RKO (cell line): ENCODE measurements at places on chromosomes 5 and 9.
A peak's percentile ranks its signal among the peaks of the same experiment; 100 is the strongest.

DNA sequence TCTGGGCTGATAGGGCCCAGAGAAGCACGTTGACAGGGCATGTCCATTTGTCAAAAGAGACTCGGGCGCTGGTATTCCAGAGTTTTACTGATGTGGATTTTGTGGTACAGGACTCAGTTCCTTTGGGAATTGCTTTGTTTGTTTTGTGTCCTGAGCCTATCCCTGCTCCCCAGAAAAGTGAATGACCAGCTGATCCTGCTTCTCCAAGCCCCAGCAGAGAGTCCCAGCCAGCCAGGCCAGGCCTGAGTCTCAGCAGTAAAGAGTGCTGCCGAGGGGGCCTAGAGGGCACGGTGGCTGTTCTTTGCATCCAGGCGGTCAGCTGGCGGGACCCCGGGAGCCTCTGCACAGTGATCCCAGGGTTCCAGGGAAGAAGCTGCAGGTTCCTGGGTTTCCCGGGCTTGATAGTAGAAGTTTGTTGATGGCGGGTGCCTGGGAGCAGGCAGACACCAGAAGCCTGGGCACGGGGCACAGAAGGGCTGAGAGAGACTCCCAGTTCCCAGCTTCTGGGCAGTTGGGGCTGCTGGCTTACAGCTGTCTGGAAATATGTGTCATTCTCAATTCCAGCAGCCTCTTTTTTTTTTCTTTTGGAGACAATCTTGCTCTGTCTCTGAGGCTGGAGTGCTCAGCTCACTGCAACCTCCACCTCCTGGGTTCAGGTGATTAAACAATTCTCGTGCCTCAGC lies 8.7 kb downstream of the PRDM12 start:
- DNase-seq: no peak

GRCh38 chr5:61783481-61783880 lies 451.4 kb downstream of the ZSWIM6 start:
- DNase-seq: no peak

DNA sequence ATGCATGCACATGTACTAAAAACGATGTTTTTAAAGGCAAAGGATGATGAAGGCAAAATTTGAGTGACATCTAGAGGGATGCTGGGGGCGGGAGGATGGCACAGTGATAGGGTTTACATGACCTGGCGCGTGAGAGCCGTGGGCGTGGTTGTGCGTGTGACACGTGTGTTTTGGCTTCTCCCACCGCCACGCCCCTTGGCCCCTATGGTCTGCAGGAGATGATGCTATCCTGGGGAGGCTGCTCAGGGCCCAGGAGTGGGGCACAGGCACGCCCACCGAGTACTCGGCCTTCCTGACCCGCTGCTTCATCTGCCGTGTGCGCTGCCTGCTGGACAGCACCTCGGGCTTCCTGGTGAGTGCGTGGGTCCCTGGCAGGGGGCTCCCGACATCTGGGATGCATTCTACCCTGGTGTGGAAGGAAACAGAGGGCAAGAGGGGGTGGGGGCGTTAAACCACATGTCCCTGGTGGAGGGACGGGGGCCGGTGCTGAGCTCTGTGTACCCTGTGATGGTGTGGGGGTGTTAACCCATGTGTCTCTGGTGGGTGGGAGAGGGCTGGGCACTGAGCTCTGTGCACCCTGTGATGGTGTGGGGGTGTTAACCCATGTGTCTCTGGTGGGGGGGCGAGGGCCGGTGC lies 19.2 kb upstream of the EXOC3 start:
- no peak for DNase-seq

GRCh38 chr5:6849316-6850105 lies 136.3 kb downstream of the TENT4A start:
- peak; percentile 51 for DNase-seq

GRCh38 chr5:176570044-176570443 lies 20.9 kb downstream of the CDHR2 start:
- DNase-seq: no peak

DNA sequence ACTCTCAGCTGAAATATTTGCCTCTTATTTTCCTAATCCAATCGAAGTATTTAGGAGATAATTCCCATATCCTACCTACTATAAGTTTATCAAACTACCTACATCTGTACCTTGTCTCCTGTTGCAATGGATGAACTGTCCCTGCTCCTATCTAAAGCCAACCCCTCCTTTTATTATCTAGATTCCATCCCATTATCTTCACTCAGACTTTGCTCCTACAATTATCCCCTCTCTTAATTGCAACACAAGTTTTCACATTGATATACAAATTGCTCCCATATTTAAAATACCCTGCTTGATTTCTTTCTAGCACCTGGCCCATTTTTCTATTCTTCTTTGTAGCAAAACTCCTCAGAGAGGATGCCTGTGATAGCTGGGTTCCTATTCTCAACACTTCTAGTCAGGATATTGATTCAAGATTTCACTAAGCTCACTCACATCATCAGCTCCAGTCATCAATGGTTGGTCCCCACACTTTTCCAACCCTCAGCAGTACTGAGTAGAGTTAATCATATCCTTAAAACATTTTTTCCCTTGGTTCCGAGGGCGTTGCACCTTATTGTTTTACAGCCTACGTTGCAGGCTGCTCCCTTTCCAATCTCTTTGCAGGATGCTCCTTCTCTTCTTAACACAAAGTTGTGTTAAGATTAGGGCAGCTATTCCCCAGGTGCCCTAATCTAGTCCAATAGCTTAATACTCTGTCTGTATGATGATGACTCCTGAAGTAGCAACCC lies 177.8 kb upstream of the PTGER4 start:
- no peak for DNase-seq

DNA sequence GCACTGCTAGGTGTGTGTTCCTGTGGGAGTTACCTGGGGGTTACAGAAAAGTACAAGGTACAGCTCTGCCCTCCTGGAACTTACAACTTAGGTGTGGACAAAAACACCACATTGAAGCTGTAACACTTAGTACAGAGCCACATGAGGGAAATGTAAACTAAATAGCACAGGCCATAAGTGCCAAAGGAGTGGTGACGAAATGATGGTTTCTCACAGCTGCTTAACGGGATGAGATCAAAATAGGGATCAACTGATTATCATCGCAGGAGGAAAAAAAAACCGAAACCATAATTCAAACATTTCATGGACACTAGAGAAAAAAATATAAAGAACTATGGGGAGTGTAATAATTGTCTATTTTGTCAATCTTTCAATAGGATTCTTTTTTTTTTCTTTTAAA lies 5.9 kb downstream of the LIX1 start:
- no peak for DNase-seq

- DNase-seq: no peak
Observed at GRCh38 chr5:172335721-172336120, 52.2 kb upstream of the UBTD2 start.
